ENCODE measurements at places on chromosomes 13 and 19. TPM values are rescaled to one million over a fixed set of nuclear protein-coding genes. Genes with fewer than 3 reads are reported as not detected.

The FFAR2 gene
- polyA plus RNA-seq, result not detected

The TSSK6 gene
- 4.6 TPM for polyA plus RNA-seq

The TBC1D4 gene
- polyA plus RNA-seq, result 1.6 TPM

The FUT6 gene
- 0.55 TPM for polyA plus RNA-seq

The UBE2L5 gene
- polyA plus RNA-seq, result not detected

The ZNF28 gene
- 22.3 TPM for polyA plus RNA-seq

The FXYD1 gene
- 7.1 TPM for polyA plus RNA-seq

The ZNF223 gene
- polyA plus RNA-seq, result 1.5 TPM
